ENCODE measurements at places on chromosomes 1 and 21.

DNA sequence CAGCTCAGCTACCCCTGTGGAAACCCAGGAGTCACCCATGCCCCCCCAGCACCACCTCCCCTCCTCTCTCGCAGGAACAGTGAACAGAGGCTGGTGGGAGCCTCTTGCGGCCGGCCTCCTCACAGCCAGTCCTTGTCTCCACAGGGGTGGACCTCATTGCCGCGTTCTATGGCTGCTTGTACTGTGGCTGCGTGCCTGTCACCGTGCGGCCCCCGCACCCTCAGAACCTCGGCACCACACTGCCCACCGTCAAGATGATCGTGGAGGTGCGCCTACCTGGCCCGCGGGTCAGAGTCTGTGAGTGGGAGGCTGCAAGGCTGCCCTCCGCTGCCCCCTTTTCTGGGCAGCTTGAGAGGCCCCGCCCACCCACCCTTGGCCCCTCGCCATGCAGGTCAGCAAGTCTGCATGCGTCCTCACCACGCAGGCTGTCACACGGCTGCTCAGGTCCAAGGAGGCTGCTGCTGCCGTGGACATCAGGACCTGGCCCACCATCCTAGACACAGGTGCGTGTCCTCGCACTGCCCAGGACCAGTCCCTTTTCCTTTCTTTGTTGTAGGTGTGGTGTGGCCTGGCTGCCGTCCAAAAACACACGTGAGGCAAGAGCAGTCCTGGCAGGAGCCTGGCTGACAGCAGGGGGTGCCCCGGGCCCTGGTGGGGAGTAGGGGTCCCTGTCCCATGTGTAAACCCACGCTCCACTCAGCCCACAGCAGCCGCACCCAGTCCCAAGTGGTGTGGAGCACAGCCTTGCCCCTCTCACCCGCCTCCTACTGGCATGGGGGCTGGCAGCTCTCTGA, 50.3 kb downstream of the S100B start:
- no peak for DNase-seq

DNA sequence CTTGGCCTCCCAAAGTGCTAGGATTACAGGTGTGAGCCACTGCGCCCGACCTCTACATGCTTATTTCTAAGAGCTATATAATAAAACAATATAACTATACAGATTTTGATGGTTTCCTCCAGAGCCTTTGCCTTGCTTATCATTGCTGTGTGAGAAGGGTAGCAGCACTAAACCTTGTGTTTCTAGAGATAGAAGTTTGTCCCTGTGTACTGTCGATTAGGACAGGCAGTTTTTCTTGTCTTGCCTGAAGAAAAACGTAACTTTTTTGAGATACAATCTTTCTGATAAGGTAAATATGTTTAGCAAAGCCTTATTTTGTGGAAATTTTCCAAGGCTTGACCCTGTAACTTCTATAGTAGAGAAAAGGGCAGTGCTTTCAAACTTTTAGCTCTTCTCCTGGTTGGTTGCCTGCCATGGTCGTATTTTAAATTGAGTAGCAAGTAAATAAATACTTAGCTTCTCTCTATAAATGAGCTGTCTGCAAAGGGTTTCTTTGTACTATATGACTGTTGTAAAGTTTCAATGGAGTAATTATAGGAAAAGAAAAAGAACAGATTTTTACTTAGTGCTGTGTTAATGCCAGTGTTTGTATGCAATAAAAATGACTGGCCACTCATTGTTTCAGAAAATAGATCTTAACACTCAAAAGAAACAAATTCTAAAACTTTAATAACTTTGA, 86.4 kb upstream of the CACYBP start:
- DNase-seq, result no peak

GRCh38 chr1:19128968-19129514, 81.0 kb downstream of the UBR4 start:
- no peak for DNase-seq

DNA sequence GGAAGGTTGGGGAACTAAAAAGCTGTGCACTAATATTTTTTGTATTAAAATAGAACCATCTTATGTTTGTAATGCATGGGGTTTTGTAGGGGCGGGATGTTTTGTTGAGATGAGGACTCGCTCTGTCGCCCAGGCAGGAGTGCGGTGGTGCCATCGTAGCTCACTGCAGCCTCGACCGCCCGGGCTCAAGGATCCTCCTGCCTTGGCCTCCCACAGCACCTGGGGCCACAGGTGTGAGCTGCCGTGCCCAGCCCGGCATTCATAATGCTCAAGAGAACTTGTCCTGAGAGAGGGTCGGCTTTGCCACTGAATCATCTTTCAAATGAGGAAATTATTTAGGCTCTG, 3.0 kb upstream of the C1orf159 start:
- no peak for DNase-seq

- DNase-seq, result no peak
These were observed 164.4 kb downstream of the DYRK1A start for GRCh38 chr21:37530901-37531351.

DNA sequence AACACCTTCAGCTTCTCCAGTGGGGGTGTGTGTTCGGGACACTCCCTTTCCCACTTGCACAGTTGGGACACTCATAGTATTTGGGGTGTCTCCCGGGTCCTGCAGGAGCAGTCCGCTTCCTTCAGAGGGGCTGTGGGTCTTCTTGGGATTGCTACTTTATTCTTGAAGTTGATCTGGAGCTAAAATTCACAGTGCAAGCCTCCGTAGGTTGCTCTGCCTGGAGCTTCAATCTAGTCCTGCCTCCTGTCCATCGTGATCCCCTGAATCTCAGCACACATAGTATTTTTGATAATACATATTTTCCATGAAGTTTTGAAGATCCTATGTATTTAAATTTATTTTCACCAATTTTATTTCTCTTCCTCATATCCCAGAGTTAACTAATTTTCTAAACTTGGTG, 902.1 kb downstream of the LTN1 start:
- DNase-seq, result no peak

- DNase-seq, result no peak
These were observed 1.1 kb downstream of the ADIPOR1 start for GRCh38 chr1:202956969-202957368.

- DNase-seq, result no peak
These were observed 36.9 kb downstream of the ZMYM4 start for GRCh38 chr1:35305383-35305782.

- DNase-seq, result no peak
These were observed 31.7 kb downstream of the CFAP57 start for GRCh38 chr1:43203859-43204258.

GRCh38 chr1:54356680-54357147, 49.5 kb downstream of the SSBP3 start:
- DNase-seq, result no peak

- DNase-seq, result no peak
These were observed 152.5 kb downstream of the KCNH1 start for GRCh38 chr1:210981490-210981889.

GRCh38 chr1:156822680-156823079, 6.0 kb upstream of the SH2D2A start:
- DNase-seq, result no peak

GRCh38 chr1:89022167-89022959, at the start of gene GBP3:
TSS of gene GBP3 (minus strand) at chr1:89022866. CDS start at chr1:89020721, 2,145 bp downstream.
- peak; percentile 11 for DNase-seq

All from AG04450 (cell line).